ENCODE measurements at places on chromosomes 3 and 15. TPM values are rescaled to one million over a fixed set of nuclear protein-coding genes. Genes with fewer than 3 reads are reported as not detected.

GRCh38 chr3:105233010-105233409, 133.7 kb upstream of the ALCAM start:
- no peak for DNase-seq

DNA sequence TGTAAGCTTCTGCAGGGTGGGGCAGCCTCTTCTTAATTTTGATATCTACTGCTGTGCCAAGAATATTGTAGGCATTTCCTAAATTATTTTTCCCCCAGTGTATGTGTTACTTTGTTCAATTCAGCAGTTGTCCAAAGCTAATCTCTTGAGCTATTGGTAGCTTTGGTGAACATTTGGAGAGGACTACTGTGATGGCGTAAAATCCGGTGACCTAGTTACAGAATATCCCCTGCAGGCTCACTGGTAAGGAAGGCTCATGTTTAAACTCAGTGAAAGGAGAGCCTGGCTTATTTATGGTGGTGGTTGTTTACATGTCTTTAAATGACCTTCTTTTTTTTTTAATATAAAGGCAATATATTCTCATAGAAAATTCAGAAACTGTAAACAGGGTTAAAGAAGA, 105.6 kb downstream of the LPP start:
- DNase-seq: no peak

- DNase-seq: no peak
These were observed 12.3 kb upstream of the PGPEP1L start for GRCh38 chr15:99019558-99020540.

DNA sequence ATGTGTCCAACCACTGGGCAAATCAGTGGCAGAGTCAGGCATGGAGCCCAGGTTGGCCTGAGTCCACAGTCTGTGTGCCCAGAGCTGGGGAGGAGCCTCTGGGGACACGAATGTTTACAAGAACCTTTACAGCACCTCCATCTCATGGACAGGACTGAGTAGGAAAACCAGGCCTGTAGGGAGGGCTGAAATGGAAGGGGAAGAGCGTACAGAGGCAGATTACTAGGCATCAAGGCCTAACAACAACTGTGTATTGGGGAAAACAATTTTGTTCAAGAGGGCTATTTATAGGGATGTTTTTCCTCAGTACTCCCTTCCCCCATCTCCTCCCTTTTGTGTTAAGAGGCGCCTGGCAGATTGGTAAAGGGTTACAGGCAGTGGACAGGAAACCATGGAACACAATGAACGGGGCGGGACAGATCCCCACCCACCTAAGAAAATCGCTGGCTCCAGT, 15.1 kb upstream of the ARHGAP31 start:
- no peak for DNase-seq

GRCh38 chr3:168859574-168859973, 763.9 kb upstream of the GOLIM4 start:
- DNase-seq: no peak

GRCh38 chr15:96801576-96802150, 471.2 kb downstream of the NR2F2 start:
- DNase-seq: no peak

- no peak for DNase-seq
These were observed 10.1 kb downstream of the AADACL2 start for GRCh38 chr3:151743855-151744254.

DNA sequence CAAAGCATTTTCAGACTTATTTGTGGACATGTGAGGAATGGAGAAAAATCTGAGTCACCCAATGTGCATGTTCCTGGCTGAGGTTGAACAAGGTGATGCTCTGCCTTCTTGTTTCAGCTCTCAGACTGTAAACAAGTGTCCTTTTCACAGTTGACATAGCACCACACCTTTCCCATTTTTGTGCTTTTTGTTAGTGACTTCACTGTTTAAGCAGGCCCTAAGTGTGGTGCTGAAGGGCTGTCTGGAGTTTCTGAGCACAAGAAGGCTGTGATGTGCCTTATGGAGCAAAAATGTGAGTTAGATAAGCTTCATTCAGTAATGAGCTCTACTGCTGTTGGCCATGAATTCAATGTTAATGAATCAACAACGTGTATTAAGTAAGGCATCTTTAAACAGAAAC, 20.4 kb downstream of the ABI3BP start:
- no peak for DNase-seq

- DNase-seq: no peak
These were observed 134.4 kb downstream of the TMCO5A start for GRCh38 chr15:38068626-38069391.

- no peak for DNase-seq
These were observed 142.2 kb upstream of the MANF start for GRCh38 chr3:51242939-51243338.

ZNF619 gene
- 3.6 TPM for total RNA-seq

MOBP gene
- not detected for total RNA-seq

SLC51A gene
- total RNA-seq: 1.3 TPM

CLN6 gene
- 24.7 TPM for total RNA-seq

Data from mesenteric fat pad (tissue), 1 donor.